Stimulated activated CD8-positive, alpha-beta memory T cell treated with anti-CD3 and anti-CD28 coated beads, Interleukin-15, amount 100 ng/mL, for 48 hours (primary cell): ENCODE measurements at places on chromosomes 1 and 21.
A peak's percentile ranks its signal among the peaks of the same experiment; 100 is the strongest.

DNA sequence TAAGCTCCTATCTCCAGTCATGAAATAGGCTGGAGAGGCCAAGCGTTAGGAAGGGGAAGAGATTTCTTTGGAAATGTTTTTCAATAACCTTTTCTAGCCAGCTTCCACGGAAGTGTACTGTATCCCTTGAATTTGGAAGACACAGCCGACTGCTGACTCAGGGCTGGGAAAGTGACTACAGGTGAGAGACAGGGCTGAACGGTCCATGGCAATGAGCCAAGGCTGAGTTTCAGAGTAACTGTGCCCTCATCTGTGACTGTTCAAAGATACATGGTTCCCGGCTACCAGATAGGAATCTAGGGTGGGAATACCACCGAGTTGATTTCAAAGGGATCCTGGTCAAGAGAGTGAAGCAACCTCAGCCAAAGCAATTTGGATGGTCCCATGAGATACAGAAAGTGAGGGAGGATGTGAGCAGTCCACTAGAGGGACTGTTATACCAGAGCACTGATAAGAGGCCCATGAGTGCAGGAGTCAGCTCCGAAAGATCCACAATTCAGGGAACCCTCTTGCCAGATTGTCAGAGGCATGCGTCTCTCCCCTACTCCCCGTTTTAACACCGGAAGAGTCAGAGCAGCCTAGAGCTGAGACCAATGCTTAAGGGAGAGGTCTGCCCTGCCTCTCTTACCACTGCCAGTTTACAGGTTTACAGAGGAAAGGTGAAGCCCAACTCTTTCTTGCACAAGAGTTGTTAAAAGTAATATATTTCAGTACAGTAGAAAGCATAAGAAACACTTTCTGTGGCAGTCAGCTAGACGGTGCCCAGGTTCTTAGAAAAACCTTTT is 3.2 kb upstream of the KRTAP19-8 start:
- DNase-seq = no peak

DNA sequence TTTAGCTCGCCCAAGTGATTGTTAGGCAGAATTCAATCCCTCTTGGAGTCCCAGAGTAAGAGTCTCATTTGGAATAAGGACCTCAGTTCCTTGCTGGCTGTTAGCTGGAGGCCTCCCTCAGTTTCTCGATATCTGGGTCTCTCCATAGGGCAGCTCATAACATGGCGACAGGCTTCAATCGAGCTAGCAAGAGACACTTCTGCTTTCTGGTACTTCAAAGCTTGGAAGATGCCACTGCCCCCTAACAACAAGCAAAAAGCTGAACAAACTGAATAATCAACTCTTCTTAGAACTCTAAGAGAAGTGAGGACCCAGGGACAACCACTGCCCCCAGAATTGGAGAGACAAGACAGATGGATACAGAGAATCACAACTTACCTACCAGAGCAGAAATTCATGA is 86.2 kb downstream of the TEX35 start:
- no peak for DNase-seq

DNA sequence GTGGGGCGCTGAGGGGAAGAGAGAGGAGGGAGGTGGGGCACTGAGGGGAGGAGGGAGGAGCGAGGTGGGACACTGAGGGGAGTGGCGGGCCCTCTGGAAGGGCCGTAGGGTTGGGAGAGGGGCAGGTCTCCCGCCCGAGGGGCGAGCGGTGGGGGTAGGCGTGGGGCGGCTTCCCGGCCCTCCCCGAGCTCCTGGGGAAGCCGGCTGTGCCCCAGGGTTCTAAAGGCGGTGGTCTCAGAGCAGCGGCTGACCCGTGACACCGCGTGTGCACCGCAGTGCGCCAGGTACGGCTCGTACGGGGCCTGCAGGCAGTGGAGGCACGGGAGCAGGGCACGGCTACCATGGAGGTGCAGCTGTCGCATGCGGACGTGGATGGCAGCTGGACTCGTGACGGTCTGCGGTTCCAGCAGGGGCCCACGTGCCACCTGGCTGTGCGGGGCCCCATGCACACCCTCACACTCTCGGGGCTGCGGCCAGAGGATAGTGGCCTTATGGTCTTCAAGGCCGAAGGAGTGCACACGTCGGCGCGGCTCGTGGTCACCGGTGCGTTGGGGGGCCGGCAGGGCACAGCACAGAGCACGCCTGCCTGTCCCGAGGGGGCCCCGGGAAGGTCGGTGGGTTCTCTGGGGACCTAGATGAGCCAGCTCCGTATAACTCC is 68.5 kb downstream of the OBSCN start:
- no peak for DNase-seq

DNA sequence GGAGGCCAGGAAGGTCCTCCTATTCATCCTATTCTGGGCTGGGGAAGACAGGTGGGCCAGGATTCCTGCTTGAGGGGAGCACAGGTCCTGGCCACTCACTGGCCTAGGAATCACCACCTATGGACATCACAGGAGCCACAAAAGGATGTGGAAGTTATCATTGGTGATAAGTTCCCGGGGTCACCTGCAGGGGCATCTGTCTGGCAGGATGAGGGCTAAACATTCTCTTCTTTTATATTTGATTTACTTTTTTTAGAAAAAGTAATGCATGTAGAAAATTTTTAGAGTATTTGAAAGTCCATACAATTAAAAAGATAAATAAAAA is 33.2 kb upstream of the KIAA0040 start:
- DNase-seq = no peak

- DNase-seq = no peak
These were observed 10.2 kb downstream of the CD52 start for GRCh38 chr1:26327956-26328362.

DNA sequence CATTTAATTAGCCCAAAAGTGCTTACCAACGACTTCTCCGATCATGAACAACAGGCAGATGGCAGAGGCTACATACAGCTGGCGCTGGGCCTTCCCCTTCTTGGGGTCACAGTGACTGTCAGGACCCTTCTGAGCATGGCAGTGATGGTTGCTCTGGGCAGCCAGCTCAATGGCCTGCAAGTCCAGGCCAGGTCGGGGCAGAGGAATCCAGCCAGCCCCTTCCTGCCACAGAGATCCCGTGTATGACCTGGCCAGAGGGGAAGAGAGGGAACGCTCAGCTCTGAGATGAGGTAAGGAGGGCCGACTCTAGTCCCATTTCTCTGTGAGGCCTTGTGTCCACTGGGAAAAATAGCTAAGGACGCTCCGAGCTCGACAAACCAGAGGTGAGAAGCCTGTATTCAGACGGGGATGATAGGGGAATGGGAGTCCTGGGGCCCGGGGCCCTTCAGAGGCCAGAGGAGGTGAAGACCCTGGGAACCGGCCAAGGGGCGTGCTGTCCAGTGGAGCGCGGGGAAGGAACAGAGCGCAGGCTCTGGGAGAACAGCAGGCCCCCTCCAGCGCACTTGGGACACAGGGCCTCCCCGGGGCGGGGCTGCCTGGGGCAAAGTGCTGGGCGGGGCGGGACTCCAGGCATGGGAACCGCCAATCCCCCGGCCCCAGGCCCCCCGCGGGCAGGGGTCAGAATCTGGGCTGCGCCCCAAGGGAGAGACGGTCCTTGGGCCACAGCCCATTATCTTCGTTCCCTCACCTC is 772 bp downstream of the SLC30A2 start:
- no peak for DNase-seq

- DNase-seq = peak; percentile 16
These were observed 7.0 kb upstream of the KCNC4 start for GRCh38 chr1:110203021-110203661.

DNA sequence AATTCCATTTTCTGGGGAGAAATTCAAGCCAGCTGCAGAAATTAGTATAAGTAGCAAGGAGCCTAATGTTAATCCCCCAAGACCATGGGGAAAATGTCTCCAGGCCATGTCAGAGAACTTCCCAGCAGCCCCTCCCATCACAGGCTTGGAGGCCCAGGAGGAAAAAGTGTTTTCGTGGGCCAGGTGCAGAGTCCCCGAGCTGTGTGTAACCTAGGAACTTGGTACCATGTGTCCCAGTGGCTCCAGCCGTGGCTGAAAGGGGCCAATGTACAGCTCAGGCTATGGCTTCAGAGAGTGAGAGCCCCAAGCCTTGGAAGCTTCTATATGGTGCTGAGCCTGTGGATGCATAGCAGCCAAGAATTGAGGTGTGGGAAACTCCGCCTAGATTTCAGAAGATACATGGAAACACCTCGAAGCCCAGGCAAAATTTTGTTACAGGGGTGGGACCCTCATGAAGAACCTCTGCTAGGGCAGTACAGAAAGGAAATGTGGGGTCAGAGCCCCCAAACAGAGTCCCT is 286.3 kb downstream of the MATN1 start:
- no peak for DNase-seq

DNA sequence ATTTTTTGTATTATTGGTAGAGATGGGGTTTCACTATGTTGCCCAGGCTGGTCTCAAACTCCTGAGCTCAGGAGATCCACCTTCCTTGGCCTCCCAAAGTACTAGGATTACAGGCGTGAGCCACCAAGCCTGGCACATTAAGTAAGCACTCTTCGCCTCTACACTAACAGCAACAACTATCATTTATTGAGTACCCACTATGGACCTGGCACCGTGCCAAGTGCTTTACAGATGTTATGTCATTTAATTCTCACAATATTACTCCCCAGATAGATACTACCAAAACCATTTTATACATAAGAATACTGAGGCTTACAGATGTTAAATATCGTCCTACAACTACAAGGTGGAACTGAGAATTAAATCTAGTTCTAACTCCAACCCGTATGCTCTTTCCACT is 50.1 kb downstream of the TUT4 start:
- DNase-seq = no peak

DNA sequence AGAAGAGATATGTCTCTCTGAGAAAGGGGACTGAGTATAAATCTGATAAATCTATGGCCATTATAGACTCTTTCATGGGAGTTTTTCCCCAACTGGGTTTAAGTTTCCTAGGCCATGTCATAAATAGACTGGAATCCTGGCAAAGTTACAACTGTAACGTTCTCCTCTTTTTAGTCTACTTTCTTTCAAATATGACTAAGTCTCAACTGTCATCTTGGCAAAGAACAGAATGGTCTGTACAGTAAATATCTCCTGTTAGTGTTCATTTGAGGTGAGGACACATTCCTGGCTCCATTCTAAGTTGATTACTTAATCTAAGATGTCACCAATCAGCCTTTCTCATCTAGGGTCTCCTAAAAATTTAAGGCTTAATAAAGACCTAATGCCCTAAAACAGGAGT is 300.5 kb downstream of the BRINP2 start:
- no peak for DNase-seq

- DNase-seq = no peak
These were observed 105.0 kb upstream of the SPAG17 start for GRCh38 chr1:118290046-118290445.

- no peak for DNase-seq
These were observed 14.8 kb downstream of the MMEL1 start for GRCh38 chr1:2617971-2618470.

DNA sequence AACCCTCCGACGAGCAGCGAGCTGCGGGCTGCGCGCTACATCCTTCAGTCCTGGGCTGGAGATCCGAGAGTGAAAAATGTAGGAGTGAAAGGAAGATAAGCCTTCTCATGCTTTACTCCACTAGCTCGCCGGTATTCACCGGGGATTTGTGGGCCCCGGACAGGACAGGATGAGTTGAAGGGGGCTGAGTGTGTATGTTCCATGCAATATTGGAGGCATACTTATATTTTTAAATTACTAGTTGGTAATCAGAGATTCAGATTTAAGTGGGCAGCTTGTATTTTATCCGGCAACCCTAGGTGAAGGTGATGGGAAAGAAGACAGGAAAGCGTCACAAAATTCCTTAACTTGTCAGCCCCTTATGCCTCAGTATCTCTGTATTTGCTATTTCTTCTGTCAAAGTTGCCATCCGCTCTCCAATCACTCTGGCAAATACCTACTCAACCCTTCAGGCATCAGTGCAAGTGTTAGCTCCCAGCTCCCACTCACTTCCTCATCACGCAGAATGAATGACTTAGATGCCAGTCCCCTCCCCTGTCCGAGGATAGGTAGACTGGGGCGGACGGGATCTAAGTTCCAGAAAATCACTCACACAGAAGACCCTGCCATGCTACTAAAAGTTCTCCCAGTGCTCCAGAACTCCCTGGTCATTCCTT is 503 bp upstream of the PIGM start:
- no peak for DNase-seq

- DNase-seq = no peak
These were observed 253.8 kb downstream of the GPR52 start for GRCh38 chr1:174701565-174701964.

DNA sequence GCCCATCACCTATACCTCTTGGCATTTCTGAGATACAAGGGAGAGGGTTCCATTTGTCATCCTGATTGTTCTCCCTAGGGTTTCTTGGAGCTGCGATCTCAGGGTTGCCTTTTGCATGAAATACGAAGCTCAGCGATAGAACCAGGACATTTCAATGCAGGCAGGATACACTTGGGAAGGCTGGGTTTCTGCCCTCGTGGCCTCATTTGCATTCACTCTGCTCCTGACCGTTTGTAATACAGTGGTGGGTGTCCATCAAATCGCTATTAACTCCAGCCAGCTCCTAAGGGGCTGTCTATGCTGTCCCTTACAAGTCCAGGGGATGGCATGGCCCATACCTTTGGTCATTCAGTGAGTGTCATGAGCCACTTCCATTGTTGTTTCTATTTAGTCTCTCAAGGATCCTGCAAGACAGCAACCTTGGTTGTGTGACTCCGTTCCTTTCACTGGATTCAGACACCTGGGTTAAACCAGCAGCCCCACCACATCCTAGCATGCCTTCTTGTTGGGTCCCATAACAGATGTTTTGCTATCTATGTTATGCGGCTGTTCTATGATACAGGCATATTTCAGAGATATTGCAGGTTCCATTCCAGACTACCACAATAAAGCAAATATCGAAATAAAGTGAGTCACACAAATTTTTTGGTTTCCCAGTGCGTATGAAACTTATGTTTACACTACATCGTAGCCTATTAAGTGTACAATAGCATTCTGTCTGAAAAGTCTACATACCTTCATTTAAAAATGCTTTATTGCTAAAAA is 18.3 kb downstream of the KAZN start:
- no peak for DNase-seq

- no peak for DNase-seq
These were observed 115.8 kb downstream of the TBX19 start for GRCh38 chr1:168396508-168396907.

GRCh38 chr1:114831276-114831994 is 23.2 kb upstream of the SYCP1 start:
- no peak for DNase-seq

DNA sequence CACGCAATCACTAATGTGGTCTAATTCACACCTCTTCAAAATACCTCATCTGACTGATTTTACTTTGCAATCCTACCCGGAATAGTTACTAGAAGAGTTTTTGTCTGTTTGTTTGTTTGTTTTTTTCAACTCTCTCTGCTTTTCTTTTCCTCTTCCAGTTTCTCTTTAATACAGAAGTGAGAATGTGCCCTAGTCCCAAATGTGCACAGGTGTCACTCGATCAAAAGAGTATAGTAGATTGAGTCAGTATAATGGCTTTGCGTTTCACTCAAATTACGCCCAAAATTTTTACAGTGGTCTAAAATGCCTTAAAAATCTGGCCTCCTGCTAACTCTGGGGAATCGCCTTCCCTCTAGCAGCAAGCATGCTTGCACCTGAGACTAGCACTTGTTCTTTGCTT is 1536.8 kb downstream of the KCNT2 start:
- no peak for DNase-seq

GRCh38 chr1:8219530-8219929 is 98.4 kb upstream of the SLC45A1 start:
- no peak for DNase-seq
